ENCODE measurements at places on chromosomes 4 and X.

DNA sequence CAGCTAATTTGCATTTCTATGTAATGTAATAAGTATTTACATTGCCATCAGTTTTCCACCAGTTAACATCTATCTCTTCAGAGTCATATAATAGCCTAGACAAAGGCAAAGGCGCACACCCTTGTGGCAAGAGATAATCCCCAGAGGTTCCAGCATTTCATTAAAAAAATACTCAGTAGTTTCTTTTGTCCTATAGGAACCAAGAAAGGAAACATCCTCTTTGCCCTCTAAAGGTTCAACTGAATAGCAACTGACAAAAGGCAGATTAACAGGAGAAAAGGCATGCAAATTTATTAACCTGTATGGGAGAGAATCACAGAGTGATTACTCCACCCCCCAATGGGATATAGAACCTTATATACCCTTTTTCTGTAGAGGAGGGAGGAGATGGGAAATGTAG is 48.4 kb downstream of the MAGEB17 start:
- DNase-seq, result no peak

- no peak for DNase-seq
These were observed 131.8 kb upstream of the MAD2L1 start for GRCh38 chr4:120198411-120198810.

GRCh38 chr4:121514443-121514842 is 133.6 kb upstream of the QRFPR start:
- DNase-seq, result no peak

DNA sequence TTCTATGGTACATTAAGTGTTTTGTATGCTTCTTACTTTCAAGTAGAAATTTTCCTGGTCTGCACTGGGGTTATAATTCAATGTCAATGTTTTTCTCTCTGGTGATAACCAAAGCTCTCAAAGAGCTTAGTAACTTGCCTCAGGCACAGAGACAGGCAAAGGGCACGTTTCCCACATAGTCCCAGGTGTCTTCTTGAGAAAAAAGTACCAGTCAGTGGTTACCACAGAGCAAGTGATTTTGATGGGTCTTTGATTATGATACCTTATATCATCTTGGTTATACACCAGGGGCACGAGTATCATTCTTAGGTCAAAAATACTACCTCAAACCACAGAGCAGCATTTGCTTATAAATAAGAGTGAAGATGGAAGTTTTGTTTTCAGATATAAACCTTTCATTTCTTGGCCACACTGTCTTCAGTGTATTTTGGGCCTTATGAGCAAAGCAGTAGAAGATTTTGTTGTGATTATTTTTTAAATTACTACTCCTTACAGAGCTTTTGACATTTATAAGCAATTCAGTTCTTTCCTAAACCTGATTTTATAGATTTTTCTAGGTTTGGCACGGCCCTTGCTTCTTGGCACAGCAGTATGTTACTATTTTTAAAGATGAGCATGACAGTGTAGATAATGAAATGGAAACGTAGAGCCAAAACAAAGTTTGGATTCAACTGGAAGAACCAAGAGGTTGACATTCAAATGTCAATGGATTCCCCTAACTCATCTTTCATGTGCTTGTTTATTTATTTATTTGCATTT is 85.3 kb upstream of the TLL1 start:
- DNase-seq, result no peak

GRCh38 chr4:89719536-89720090 is 117.3 kb downstream of the SNCA start:
- no peak for DNase-seq

- no peak for DNase-seq
These were observed 100.3 kb downstream of the SORBS2 start for GRCh38 chr4:185711726-185712125.

DNA sequence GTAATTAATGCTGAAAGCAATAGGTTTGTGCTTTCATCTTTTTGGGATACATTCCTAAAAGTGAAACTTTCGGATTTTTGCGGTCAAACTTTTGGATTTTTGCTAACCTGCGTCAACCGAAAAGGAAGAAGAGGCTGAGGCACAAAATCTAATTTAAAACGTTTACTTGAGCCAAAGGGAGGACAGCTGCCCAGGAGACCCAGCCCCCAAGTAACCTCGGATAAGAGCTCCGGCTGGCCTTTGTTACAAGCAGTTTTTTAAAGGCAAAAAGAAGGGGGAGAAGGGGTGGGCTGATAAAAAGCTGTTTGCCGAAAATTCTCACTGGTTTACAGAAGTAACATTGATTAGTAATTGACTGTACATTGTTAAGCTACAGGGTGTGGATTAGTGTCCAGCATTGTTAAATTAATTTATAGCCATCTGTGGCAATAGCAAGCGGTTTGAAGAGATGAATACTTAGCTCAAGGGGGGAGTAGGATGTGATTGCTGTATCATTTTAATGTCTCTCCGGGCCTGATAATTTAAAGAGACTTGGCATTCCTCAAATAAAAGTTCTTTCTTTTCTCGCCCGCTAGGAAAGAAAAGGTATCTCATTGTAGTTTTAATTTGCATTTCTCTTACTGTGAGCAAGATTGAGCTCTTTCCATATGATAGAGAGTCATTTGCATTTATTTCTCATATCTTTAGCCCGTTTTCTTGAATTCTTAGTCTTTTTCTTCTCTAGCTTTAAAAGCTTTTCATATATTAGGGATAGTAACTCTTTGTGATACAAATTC is 59.1 kb upstream of the USP9X start:
- no peak for DNase-seq

GRCh38 chrX:107766470-107767150 is 9.0 kb downstream of the TSC22D3 start:
- no peak for DNase-seq

DNA sequence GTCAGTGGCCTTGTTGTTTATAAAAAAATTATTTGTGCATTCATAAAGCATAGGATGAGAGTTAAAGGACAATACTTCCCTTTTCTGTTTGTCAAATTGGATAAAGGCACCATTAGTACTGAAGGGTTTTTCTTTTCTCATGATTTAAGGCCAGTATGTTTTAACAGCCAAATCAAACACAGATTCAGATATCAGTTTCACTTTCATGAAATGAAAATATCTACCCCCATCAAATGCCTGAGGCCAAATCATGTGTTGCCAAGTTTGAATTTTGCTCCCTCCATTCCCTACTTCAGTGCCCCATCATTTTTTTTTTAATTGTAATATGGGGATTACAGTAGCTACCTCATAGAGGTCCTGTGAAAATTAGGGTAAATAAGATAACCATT is 745.9 kb downstream of the RPA4 start:
- DNase-seq, result no peak

DNA sequence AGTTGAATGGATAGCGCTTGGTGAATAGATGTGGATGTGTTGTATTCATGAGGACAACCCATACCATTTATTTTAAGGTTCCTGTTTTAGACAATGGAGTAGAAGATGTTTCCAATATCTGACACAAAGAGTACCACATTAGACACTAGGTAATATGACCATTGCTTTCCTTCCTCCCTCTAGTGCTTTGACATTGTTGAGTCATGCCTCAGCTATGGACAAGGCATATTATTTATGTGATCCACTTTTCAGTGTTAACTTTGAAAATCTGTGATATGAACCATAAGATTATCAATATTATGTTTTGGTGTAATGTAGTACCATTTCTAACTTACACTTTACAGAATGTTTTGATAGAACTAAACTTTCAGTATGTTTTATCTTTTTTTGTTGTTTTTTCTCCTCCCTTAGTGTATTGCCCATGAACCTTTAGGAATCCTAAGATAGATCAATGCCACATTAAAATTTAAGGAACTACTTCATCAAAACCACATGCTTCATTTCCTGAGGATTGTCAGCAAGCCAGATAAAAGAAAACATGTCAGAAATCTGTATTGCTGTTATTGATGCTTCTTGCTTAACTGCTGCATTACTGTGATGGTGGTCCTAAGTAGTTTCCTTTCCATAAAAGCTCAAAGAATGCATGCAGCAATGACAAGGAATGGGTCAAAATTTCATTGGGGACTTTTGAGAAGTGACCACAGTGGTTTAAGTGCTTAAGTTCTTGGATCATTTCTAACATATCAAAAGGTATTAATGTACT is 105.0 kb downstream of the PCDH7 start:
- no peak for DNase-seq

DNA sequence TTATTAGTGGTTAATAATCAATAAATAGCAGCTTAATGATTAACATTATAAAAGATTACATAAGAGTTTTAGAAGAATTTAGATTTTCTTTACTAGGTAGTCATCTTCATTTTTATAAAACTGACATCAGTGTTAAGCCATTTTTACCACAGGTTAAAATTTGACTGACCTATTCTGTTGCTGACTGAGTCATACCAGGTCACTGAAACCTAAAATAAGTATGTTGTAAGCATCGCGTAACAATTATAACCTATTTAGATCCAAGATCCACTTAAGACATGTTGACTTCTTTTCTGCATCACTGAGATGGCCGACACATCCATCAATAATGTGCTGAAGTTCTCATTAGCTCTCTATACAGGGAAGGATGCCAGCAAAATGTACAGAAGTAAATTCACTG is 36.7 kb downstream of the ARX start:
- no peak for DNase-seq

- DNase-seq, result no peak
These were observed 166.7 kb downstream of the SH3KBP1 start for GRCh38 chrX:19720661-19721060.

GRCh38 chr4:77159806-77160205 is 2.8 kb downstream of the CCNG2 start:
- DNase-seq, result no peak

DNA sequence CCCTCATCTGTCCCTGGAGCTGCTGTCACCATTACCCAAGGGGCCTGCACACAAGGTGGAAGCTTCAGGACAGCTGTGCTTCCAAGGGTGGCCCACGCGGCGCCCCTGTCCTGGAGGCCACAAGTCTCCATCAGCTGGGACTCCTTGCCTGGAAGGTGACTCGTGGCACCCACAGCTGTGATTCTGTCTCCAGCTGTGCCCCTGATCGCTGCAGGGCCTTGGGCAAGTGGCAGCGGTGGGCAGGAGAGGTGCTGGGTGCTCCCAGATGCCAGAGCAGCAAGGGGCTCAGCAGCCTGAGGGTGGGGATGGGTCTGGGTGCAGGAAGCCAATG is 9.0 kb upstream of the DUSP9 start:
- no peak for DNase-seq

DNA sequence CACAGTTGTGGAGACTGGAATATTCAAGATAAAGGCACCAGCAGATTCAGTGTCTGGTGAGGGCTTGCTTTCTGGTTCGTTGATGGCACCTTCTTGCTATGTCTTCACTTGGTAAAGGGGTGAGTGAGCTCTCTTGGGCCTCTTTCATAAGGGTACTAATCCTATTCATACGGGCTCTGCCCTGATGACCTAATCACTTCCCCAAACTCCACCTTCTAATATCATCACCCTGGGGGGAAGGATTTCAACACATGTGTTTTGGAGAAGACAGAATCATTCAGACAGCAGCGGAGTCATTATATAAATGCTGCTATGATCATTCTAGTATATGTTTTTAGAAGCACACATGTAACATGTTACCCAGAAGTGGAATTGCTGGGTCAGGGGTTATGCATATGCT is 295.3 kb upstream of the CTSO start:
- no peak for DNase-seq

DNA sequence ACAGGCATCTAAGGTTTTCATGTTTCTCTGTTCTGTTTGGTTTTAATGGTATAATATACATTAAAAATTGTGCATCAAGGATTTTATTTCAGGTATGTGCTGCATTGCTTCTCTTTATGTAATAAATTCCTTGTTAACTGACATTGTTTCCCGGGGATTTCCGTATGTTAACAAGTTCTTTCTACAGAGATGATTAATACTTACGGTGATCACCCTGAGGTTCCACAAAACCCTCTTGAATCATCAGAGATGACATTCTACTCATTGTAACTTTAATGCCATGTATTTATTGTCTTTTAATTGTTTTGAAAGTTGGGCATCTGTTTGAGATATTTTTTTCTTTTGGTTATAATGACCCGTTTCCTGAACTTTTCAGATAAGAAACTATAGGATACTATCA is 37.5 kb downstream of the ARHGAP10 start:
- DNase-seq, result no peak

DNA sequence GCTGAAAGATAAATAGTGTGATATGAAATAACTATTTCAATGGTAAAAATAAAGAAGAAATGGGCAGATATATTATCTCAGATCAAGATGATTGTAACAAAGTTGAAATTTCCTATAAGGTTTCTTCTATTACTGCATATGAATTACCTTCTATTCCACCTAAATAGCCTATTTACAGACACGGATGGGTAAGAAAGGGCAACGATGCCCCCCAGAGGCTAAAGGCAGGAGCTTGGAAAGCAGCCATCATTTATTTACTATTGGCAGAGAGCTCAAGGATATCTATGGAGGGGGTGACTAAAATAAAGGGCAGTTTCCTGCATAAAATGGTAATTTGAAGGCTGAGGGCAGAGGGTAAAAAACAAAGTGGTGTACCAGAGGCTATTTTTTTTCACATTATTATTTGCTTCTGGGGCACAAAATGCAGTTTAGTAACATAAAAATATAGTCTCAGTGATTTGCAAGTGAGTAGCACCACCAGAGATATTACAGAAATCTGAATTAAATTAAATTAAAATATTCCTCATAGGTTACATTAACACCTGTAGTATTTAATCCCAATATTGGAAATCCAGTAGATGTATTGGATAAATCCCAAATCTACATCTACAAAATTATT is 123.1 kb downstream of the BTC start:
- peak; percentile 30 for DNase-seq

- DNase-seq, result no peak
These were observed 138.0 kb upstream of the FAM9B start for GRCh38 chrX:9171841-9172463.

DNA sequence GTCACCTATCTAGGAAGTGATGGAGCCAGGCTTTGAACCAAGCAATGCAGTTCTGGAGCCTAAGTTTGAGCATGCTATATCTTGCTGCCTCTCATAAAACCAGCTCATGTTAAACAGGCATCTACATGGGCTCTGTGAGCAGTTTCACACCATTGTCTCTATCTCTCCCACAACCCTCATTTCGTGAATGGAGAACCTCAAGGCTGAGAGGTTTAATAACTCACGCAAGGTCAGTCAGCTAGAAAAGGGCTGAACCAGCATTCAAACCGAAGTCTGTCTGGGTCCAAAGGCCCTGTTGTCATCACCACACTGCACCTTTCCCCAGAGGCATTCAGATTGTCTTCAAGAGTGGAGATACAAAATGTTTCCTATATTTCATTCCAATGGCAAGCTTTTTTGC is 369.2 kb downstream of the MID1IP1 start:
- DNase-seq, result no peak

- DNase-seq, result no peak
These were observed 171.8 kb upstream of the TTC29 start for GRCh38 chr4:147117431-147117830.

DNA sequence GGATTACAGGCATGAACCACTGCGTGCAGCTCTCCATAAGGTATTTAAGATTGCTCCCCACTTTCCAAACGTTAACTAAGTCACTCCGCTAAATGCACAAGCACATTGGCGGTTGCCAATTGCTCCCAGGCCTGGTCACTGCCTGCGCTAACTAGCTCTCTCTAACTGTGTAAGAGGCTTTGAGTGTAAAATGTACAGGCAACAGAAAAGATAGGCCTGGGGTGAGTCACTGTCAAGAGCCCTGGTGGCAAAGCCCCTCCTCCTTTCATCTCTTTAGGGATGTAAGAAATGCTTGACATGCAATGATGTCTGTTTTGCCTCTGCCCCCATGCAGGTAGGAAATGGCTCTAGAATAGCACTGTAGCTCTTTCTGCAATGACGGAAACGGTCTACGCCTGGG is 329.7 kb upstream of the GATB start:
- no peak for DNase-seq
